Kidney epithelial cell (primary cell): ENCODE measurements at places on chromosomes 7 and 10. TPM values are rescaled to one million over a fixed set of nuclear protein-coding genes. Genes with fewer than 3 reads are reported as not detected.

GRCh38 chr10:11245510-11245909, 227.8 kb downstream of the CELF2 start:
- DNase-seq = no peak

DNA sequence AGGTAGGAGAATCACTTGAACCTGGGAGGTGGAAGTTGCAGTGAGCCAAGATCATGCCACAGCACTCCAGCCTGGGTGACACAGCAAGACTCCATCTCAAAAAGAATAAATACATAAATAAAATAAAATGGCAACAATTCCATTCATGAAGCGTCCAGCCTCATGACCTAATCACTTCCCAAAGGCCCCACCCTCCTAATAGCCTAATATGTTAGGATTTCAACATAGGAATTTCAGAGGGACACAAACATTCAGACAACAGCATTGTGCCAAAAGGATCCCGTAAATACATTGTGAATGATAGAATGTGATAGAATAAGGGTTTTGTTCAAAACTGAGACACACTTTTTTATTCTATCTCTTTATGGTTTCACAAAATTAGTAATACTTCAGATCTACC, 90.3 kb downstream of the FAM107B start:
- DNase-seq = no peak

- DNase-seq = no peak
Measured at GRCh38 chr7:29831705-29832104, 25.4 kb downstream of the WIPF3 start.

DNA sequence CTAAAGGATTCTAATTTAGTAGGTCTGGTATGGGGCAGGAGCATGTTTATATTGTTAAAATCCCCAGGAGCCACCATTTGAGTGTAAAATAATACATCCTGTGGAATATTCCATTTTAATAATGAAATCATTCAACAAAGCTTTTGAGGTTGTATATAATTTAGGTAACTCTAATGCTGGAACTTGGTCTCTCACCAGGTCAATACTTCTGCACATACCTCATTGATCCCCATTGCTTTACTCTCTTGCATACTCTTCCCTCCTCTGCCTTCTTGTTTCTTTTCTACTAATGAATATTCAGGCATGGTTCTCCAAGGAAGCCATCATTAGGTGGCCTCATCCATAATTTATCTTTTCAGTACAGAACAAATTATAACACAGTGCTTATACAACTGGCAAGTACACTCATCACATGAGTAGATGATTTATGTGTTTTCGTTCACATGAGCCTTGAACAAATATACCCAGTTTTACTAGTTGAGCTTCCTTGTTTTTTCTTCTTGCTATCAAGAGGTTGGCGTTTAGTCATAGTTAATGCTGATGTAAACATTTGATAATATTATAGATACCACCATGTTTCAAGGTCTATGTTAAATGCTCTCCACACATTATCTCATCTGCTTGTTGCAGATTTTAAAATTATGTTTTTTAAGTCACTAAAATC, 7.2 kb downstream of the PALS2 start:
- DNase-seq = no peak

GRCh38 chr10:51564896-51565510, 134.4 kb downstream of the CSTF2T start:
- DNase-seq = no peak

DNA sequence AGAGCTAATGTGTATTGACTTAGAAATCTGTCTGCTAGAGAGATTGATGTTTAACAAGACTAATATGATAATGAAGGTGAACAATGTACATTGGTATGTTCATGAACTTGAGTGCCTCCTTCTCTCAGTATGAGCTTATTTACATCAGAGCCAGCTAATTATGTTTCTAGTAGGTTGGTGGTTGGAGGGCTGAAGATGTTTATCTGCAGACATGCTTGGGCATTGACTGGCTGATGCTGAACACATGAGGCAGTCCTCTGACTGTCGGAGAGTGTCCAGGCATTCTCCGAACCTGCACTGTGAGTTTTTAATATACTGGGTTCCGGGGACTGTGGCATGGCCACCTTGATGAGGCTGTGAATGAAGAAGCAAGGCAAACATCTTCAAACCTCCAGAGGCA, 47.5 kb downstream of the BMPER start:
- no peak for DNase-seq

- no peak for DNase-seq
Measured at GRCh38 chr7:1851721-1852516, 181.8 kb downstream of the ELFN1 start.

DNA sequence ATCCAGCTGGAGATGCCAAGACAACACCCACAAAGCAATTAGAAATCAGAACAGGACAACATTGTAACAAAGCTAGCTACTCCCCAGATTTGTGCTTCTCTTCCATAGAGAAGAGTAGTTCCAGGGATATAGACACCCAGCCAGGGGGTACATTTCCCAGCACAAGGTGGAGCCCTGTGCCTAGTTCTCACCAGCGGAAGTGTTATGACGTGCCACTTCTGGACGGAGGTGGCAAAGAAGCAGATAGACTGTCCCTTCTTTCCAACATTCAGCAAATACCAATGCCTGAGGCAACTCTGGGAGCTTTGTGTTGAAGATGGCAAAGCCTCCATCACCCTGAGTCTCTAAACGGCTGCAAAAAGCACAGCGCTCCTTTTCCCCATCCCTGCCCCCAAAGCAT, 23.4 kb upstream of the GSAP start:
- DNase-seq = no peak

DNA sequence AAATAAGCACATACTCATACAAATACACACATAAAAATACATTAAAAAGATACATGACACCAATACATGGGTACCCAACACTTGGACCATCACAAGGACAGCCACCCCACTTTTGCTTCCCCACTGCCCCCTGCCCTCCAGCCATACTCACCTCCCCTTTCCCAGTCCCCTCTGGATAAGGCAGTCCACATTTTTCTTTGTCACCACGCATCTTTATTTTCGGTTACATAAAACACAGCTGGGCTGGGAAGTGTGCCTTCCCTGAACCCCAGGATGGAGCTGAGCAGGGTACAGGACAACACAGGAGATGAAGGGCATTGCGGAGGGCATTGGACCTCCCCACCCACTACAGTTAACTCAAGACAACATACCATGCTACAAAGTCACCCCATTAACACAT, 1.1 kb upstream of the HOXA3 start:
- no peak for DNase-seq

DNA sequence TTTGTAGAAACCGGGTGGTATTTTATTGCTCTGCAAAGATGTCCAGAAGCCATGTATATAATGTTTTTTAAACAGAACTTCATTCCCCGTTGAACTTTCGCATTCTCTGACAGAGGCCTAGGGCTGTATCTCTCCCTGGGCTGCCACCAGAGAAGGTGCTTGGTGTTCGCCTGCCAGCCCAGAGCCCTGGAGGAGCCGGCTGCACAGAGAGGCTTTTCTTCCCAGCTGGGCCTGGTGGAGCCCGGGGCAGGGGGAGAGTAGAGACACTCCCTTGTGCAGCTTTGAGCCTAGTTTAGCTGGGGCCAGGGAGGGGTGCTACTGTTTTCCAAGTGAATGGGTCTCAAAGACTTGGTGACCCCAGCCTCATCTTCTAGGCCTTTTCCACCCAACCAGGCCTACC, 13.6 kb upstream of the TRIM8 start:
- DNase-seq = no peak

DNA sequence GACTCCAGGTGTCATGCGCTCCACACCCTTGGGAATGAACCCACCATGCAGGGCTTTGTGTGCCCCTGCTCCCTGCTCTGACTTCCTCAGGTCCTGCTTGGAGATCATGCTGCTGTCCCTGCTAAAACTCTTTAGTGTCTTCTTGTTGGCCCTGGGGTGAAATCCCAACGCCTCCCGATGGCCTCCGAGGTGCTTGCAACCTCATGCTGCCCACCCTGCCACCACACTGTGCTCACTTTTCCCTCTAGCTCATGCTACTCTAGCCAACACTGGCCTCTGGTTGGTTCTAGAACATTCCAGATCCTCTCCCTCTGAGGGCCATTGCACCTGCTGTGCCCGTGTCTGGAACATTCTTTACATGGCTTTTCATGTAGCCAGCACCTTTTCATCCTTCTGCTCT, 227.7 kb downstream of the ADAM12 start:
- DNase-seq = no peak

DNA sequence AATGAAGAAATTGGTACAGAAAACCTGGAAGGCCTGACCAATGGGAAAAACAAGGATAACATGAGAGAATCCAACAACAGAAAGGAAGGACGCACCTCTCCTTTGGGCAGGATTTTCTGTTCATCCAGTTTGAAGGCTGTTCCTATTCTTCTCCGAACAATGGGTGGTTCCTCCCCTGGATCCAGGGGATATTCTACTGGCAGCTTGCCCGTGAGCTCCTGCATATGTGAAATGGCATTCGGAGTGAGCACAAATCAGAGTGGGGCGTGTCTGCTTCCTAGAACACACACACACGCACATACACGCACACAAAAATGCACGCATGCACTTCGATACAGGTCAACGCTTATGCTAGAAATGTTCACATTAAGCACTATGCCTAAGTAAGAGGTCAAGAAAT, 83.5 kb downstream of the PRPF18 start:
- no peak for DNase-seq

OPN1SW gene
- not detected in 2 replicates for total RNA-seq

AVL9 gene
- total RNA-seq = 50.6 and 64.1 TPM in 2 replicates

CTBP2 gene
- total RNA-seq = 124 and 136 TPM in 2 replicates

H2BK1 gene
- total RNA-seq = not detected in 2 replicates

LRRD1 gene
- total RNA-seq = not detected in 2 replicates
